SHP77 treated with DMSO at 0.1 percent for 48 hours (cell line): ENCODE measurements at places on chromosomes 2 and 18.

GRCh38 chr2:162018530-162018929, 55.5 kb downstream of the DPP4 start:
- DNase-seq = no peak

DNA sequence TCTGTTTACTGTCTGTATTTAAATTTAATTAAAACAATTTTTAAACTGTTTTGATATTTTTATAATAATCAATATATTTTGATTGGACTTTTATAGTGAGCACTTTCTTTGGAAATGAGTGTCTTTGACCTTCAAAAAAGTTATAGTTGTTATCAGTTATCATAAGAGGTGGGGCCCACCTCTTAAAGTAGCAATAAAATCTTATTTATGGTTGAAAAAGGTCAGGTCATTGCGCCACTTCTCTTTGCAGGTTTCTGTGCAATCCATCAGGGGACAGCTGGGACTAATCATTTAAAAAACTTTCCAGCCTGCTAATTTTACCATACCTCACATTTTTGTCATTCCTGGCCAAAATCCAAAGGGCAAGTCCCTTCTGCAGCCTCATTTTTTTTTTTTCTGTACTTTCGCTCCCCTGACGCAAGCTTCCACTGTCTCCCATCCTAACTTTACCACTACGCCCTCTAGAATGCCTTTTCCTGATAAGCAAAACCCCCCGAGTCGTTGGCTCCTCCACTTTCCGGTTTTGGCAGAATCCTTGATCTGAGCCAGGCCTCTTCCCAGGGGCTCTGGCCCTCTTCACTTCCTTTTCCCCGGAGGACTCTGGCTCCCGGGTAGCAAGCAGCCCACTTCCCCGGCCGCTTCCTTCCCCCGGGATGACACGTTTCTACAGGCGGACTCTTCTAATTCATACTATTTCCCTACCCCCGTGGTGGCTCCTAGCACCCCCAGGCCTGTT, 1.1 kb upstream of the SEH1L start:
- DNase-seq = peak; percentile 10

- DNase-seq = no peak
These were observed 296.2 kb upstream of the NRP2 start for GRCh38 chr2:205386109-205386508.

GRCh38 chr2:114031605-114032505, 142.0 kb downstream of the ACTR3 start:
- DNase-seq = no peak

GRCh38 chr2:23384551-23385343, at the start of gene KLHL29:
KLHL29 (plus strand) TSS chr2:23385179; CDS start chr2:23562197, 177,018 bp downstream.
- DNase-seq = no peak

DNA sequence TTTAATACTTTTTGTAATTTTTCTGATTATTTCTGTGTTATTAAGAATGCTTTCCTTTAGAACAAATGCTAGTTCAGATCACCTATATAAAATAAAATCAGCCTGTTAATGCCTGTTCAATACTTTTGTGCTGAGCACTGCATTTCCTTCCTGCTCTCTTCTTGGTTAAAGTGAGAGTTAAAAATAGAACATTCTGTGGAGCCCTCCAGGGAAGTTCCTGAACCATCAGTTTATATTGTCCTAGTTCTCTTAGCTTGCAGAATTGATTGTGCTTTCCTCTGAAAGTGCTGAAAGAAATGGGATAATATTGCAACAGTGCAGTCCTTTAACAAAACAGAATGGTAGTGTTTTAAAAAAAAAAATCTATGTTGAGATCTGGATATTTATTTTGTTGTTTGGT, 74.6 kb upstream of the UBXN4 start:
- no peak for DNase-seq

DNA sequence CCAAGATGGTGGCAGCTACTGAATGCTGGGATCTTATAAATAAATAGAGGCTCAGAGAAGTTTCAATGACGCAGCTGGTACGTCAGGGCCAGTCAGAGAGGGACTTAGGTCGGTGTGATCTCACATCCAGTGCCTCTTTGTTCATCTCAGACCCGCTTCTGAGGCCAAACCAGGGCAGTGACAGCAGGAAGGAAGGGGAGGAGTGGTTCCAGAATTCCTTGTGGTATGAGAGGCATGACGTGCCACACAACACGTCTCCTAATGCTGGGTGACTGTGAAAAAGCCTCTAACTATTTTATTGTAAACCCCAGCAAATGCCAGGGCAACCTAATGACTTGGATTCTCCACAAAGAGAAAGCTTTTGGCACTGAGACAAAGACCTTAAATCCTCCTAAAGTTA, 423.3 kb downstream of the LPIN1 start:
- no peak for DNase-seq

- DNase-seq = no peak
These were observed 50.7 kb downstream of the SLC14A2 start for GRCh38 chr18:45666006-45666405.

DNA sequence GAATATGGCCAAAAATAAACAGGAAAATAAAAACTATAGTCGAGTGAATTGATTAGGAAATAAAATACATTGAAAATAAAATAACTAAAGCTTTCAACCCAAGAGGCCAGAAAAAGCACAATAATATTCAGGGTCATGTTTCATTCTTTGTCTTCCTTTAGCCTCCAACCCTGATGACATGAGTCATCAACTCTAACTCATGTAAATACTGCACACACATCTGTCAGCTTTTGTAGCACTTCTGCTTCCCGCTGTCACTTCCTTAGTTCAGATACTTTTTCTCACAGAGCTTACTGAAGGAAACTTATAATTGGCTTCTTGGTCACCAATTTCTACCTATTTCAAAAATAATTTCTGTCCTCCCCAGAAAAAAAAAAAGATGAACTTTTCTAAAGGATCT, 112.8 kb downstream of the UPP2 start:
- no peak for DNase-seq

GRCh38 chr2:191113761-191114160, 37.0 kb downstream of the STAT4 start:
- no peak for DNase-seq

GRCh38 chr2:47008381-47009252, 93.0 kb upstream of the MCFD2 start:
- no peak for DNase-seq

GRCh38 chr18:62953663-62954062, 238.3 kb downstream of the PHLPP1 start:
- DNase-seq = no peak

GRCh38 chr18:70288171-70288850, 534 bp upstream of the SOCS6 start:
- DNase-seq = no peak

GRCh38 chr2:127277028-127277427, 16.9 kb downstream of the ERCC3 start:
- no peak for DNase-seq

DNA sequence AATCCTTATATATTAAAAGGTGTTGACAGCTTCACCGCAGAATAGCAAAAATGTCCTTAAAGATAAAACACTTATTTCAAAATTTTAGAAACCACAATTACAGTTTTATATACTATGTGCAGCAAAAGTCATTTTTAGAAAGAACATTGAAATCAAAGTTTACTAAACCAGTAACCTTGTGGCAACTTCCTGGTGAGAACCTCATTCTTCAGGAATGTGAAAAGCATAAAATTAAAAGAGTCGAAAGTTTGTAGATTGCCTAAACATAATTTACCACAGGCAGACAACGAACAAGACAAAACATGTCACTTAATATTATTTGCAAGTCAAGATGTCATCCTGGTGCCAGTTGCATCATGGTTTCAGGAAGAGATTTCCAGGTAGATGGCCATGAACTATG, 108.3 kb upstream of the NRP2 start:
- DNase-seq = no peak

GRCh38 chr2:3462493-3463104, 56.7 kb downstream of the ADI1 start:
- no peak for DNase-seq

DNA sequence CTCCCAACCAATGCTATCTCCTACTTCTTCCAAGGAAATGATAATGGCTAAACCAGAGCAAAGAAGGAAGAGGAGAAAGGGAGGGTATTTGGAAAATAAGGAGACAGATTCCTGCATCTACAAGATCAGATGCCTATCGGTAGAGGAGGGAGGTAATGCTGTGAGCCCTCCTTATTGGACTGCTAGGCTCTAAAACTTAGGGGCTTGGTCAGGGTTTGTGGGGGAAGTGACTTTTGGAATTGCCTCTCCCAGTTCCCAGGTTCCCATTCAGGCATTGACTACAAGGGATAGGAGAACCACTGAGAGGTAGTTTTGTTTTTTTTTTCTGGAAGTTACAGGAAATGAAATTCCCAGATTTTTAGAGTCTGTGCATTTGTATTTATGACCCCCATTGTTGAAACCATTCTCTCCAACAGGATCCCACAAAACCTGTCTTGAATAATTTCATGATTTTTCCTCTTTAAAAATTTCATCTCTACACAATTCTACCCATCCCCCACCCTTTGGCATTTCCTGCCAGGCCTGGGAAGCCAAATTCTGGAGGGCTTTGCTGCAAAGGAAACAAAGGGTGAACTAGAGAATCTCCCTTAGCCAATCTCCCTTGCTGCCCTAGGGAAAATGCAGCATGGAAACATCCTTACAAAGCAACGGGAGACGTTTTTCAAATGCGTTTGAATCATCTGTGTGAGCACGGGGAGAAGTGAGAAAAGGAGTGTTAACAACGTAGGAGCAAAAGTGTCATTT, 282.1 kb upstream of the EPAS1 start:
- no peak for DNase-seq

- no peak for DNase-seq
These were observed 66.1 kb upstream of the ID2 start for GRCh38 chr2:8615576-8616281.

- DNase-seq = peak; percentile 17
These were observed 59.7 kb downstream of the PTH2R start for GRCh38 chr2:208466151-208466919.

GRCh38 chr2:64863097-64863820, 125.9 kb upstream of the SLC1A4 start:
- DNase-seq = no peak

- DNase-seq = no peak
These were observed 96.9 kb downstream of the GYPC start for GRCh38 chr2:126752876-126753275.

DNA sequence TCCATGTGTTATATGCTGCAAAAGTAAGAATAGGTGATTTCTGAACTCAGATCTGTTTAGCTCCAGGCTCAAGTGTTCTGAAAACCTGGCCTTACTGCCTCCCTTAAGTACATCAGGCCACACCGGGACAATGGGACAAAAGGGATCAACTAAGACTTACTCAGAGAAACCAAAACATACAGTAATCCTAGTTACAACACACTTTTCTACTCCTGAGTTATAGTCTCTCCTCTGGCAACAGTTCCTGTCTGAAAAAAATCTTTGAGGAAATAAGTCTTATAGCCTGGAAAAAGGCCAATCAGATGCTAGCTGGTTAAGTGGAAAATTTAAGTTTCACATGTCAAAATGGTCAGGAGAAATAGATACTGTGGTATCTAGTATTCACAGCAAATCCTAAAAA, 5.6 kb downstream of the METTL5 start:
- DNase-seq = no peak

DNA sequence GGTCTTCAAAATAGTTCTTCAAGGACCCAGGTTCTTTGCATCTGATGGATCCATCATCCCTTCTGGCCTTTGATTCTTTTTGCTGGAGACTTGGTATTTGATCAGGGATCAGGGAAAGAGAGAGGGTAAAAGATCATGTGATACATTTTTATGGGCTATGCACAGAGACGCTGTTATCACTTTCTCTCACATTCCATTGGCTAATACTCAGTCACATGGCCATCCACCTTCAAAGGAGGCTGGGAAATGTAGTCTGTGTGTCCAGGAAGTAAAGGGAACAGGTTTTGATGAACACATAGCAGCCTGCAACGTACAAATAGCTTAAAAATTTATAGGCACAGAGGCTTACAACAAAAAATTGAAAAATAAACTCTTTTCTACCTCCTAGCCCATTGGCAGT, 629.6 kb upstream of the FANCL start:
- no peak for DNase-seq

GRCh38 chr2:216554755-216555154, 56.1 kb downstream of the RPL37A start:
- no peak for DNase-seq

DNA sequence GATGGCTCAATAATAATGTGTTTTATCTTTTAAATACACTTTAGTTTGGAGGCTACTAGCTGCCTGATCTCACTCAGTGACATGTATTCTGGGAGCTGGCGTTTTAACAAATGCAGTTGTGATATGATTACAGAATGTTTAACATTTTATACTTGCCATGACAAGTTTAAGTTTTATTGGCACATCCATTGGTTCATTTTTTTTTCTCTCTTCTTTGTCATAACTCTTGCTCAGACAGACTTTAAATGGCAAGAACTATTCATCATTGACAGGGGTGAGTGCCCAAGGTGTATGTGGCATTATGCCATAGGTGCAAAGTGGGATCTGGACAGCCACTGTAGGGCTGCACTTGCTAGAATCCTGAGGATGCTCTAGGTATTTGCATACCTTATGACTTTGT, 72.1 kb upstream of the MYL1 start:
- DNase-seq = no peak

- peak; percentile 71 for DNase-seq
These were observed 59.1 kb downstream of the TSHZ1 start for GRCh38 chr18:75269696-75270095.

- DNase-seq = no peak
These were observed 34.2 kb downstream of the PLCL1 start for GRCh38 chr2:197838579-197838978.

DNA sequence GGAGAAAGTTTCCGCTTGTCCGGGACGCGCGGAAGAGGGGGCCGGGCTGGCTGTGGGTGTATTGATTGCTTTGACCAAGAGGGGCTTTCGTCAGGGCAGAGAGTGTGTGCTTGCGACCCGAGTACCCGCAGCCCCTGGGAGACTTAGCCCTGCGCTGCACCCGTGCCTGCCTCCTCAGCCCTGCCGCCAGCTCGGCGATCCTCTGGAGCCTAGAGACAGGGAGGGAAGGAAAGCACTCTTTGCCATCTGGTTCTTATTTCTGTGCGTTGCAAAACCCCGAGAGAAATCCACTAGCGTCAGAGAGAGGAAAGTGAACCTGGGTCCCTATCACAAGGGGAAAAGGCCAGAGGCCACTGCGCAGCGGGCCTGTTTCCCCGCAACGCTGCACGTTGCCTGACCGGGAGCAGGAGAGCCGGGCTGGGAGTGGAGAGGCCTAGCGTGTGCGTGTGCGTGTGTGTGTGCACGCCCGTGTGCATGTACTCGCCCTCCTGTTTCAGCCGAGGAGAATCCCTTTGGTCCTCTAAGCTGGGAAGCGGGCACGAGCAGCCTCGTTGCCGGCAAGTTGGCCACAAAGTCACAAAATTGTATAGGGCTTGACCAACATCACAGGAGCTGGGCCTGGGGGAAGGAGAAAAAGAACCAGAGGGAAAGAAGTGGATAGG, 1.7 kb downstream of the SIX3 start:
- DNase-seq = no peak

- DNase-seq = peak; percentile 30
These were observed 53.3 kb downstream of the ZNF236 start for GRCh38 chr18:76875390-76876325.
